ENCODE measurements at places on chromosomes 16 and 17.
A peak's percentile ranks its signal among the peaks of the same experiment; 100 is the strongest.

DNA sequence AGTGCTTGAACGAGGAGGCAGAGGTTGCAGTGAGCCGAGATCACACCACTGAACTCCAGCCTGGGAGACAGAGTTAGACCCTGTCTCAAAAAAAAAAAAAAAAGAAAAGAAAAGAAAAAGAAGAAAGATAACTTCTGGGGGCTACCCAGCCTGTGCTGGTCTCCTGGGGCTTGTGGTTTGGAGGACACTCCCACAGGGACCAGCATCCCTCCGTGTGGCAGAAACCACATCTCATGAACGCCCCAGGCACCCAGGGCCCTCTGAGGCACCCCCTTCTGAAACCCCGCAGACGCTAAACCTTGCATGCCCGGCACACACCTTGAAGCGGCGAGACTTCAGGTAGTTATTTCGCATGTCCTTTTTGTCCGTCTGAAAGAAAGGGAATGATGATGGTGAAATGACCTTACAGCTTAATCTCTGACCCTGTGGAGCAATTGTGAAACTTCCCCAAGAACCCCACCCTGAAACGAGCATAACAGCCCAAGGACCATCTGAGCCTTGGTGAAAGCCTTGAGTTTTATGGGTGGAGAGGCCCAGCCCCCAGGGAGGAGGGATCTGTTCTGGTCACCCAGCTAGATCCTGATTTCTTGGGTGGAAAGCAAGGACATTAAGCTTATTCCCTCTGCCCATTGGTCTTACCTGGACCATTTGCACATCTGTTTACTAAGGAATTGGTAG, 55.0 kb downstream of the CNGB1 start:
- no peak for DNase-seq

DNA sequence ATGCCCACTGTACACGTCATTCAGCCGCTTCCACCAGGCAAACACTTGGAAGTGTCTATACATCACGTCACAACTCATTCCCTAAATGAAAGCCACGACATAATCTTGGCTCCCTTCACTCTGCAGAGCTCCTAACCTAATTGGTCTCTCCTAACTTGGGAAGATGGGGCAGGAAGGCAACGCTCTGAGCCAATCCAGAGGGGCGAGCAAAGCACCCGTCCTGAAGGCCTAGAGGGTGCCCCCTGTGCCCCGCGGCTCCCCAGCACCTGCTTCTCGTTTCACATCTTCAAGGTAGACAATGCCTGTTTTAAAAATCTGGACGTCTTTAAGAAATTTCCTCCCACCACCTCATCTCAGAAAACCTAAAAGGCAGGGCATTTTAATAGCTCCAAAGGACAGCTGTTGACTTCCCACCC, 1.0 kb downstream of the CSNK2A2 start:
- DNase-seq, result peak; percentile 19

- DNase-seq, result no peak
These were observed 24.5 kb upstream of the MILR1 start for GRCh38 chr17:64424324-64424849.

DNA sequence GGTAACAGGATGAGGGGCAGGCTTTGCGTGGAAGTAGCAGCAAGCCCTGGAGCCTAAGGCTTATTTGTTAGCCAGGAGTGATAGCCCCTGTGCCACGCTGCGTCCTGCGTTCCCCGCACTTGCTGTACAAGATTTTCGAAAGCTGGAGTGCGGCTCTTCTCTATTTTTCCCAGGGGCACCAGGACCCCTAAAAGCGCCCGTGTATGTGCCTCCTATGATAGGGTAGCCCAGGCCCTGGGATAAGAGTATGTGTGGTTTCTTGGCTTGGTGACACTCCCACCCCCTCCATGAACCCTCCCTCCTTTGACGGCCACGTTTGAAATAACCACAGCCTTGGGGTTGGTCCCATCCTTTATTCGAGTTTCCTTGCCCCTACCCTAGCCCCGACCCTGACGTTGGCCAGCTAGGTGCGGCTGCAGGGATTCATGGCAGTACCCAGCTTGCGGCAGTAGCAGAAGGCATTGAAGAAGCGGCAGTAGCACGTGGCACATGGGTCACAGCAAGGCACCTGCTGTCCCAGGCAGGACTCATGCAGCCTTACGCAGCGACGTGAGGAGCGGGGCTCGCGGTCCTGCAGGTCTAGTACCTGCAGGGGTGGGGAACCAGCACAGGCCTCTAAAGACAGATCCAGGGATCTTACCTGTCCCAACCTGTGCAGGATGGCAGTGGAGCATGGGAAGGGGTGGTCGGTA, 968 bp downstream of the AGRP start:
- no peak for DNase-seq

- no peak for DNase-seq
These were observed 226.7 kb upstream of the MYOCD start for GRCh38 chr17:12438813-12439586.

GRCh38 chr17:78399693-78400144, 21.3 kb downstream of the PGS1 start:
- DNase-seq, result peak; percentile 99

GRCh38 chr17:66829386-66829864, 5.5 kb upstream of the CACNG5 start:
- DNase-seq, result peak; percentile 18

DNA sequence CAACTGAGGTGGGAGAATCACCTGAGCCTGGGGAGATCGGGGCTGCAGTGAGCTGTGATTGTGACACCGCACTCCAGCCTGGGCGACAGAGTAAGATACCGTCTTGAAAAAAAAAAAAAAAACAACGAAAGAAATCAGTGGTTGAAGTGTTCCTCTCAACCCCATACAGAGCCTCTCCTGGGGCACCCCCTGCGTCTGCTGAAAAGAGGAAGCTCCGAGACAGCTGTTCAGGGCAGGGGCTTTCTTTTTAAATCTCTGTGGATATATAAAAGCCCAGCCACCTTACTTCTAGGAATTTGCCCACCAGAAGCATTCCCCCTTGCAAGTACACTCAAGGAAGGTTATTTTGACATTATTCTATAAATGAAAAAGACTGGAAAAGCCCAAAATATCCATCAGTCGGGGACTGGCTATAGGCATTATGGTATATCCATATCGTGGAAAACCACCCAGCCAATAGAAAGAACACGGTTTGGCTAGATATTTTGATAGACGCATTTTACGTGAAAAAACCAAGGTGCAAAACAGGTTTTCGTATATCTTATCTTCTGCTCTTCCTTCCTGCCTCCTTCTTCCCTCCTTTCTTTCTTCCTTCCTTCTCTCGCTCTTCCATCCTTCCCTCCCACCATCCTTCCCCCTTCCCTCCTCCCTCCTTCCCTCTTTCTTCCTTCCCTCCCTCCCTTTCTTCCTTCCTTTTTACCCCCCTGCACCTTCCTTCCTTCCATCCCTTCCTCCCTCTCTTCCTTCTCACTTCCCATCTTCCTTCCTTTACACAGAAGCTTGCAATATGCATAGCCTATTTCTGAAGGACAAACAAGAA, 9.2 kb upstream of the CCL22 start:
- DNase-seq, result no peak

GRCh38 chr17:39753514-39754160, 15.9 kb downstream of the GRB7 start:
- DNase-seq, result peak; percentile 76

- DNase-seq, result no peak
These were observed 46.5 kb downstream of the GPRC5B start for GRCh38 chr16:19837984-19838707.

- no peak for DNase-seq
These were observed 118.8 kb upstream of the TBX2 start for GRCh38 chr17:61280851-61281250.

DNA sequence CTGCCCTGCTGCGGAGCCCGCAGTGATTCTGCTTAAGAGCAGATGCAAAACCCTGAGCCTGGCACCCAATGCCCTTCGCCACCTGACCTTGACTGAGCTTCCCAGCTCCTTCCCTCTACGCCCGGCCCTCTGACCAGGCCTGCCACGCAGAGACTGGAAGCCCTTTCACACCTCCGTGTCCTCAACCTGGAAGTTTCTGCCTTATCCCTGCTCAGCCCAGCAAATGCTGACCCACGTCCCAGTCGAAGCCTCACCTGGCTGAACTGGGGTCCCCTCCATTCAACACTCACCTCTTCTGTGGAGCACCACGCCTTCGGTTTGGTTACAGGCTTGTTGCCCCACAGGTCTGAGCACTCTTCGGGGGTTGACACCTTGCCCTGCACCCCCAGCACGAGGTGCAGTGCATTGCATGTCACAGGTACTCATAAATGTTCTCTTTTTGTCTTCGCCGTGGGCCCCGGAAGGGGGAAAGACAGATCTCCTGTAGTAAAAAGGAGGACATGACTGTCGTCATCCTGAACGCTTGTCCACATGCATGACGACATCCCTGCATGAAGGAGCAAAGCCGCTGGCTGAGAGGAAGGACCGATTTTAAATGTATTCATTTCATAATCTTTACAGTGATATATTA, 153.6 kb upstream of the TNRC6C start:
- no peak for DNase-seq

DNA sequence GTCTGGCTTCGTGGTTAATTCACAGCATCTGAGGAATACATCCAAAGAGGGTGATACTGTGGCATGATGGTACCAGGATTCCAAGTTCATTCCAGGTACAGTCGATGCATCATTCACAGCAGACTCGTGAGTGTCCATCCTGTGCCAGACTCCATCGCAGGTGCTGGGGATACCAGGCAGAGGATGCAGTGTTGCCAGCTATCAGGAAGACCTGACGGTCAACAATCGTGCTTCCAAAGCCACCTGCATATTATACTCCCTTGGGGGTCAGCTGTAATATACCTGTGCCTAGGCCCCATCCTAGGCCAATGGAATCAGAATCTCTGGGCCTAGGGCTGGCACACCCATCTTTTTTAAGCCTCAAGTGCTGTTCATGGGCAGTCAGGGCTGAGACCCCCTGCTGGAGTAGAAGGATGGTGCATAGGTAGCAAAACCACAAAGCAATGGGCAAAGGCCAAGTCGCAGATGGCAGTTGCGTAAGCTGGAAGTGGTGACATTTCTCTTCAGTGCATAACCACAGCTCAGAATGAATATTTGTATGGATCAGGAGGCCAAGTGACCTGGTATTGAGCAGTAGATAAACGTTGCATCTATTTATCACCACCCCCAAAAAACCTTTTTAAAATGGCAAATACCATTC, 42.9 kb upstream of the C16orf78 start:
- DNase-seq, result no peak

GRCh38 chr17:52827526-52827925, 669.0 kb upstream of the CA10 start:
- DNase-seq, result no peak

- DNase-seq, result no peak
These were observed 12.0 kb downstream of the TBC1D16 start for GRCh38 chr17:80023481-80024205.

DNA sequence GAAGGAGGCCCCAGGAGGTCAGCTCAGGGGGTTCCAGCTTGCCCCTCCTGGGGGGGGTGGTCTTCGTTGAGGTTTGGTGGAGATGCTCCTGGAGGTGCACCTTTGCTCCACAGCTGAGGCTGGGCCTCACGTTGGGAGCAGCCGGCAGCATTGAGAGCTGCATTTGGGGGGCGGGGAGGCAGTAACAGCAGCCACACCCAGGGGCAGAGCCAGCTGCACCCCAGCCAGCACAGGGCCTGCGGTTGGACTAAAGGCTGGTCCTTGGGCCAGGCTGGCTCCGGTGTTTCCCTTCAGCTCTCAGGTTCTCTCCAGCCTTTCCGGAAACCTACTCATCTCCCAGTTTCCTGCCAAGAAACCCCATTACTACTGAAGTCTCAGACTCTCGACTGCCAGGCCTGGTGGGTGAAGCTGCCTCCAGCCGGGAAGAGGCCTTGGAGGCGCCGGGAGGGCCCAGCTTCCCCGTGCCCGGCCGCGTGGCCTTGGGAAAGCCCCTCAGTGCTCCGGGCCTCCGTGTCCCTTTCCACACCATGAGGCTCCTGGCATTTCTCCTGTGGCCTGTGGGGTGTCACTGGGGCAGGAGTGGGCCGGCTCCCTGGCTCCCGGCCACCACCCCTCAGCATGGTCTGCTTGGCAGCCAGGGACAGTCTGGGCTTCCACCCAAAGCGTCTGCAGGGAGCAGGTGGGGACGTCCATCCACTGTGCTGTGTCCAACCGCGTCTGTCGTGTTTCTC, 14.0 kb upstream of the BAIAP2 start:
- DNase-seq, result no peak

DNA sequence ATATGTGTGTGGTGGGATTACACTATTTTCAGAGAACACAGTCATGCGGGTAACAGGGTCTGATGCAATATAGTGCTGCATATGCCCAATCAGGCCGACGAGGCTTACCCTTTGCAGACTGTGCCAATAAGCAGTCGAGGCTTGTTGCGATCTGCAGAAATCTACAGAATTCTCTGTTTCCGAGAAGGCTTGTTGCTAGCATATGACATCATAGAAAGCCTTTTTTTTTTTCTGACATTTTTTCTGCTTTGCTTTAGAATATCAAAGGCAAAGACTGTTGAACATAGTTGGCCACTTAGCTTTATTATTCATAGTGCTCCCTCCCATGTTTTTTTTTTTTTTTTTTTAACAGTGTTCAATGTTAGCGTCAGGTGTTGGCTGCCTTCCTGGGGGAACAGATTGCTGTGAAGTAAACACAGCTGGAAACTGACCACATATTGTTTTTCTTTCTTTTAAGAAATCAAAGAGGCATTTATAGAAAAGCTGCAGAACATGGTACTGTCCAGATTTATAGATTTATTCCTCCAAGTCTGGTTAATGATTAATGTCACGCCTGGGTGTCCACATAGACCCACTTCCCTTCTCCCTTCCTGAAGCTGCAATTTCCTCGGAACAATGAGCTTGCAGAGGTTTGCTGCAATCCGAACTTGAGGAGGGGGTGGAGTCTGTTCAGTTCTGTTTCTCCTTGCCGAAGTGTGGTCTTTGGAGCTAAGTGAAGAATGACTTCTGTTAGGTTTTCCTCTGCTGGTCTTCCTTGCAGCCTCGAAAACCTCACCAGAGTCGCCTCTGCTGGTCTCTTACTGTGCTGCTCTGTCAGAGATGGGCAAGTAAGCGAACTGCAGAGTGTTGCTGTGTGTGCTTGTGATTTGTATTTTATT, 87.3 kb downstream of the MAP2K6 start:
- peak; percentile 87 for DNase-seq

GRCh38 chr17:17570140-17570797, 21.2 kb downstream of the PEMT start:
- peak; percentile 75 for DNase-seq

DNA sequence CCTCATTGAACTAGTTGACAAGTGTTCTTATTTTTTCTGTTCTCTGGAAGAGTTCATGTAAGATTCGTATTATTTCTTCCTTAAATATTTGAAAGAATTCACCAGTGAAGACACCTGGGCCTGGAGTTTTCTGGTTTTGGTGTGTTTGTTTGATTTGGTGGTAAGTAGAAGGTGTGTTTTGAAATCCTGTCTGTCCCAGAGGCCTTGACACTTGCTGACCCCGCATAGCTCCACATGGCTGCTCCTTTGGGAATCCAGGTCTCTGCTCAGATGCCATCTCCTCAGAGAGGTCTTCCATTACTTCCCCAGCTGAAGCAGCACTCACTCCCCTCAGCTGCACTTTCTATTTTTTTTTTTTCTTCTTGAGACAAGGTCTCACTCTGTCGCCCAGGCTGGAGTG, 5.7 kb upstream of the NUP93 start:
- DNase-seq, result no peak

- no peak for DNase-seq
These were observed 15.8 kb upstream of the SRCIN1 start for GRCh38 chr17:38621538-38621937.

GRCh38 chr17:71251951-71252350, 868.9 kb upstream of the SOX9 start:
- DNase-seq, result no peak

- DNase-seq, result peak; percentile 51
These were observed 5.6 kb upstream of the CRYM start for GRCh38 chr16:21283521-21284289.
